ENCODE measurements at places on chromosomes 7 and 10.

- DNase-seq = no peak
Observed at GRCh38 chr10:43120929-43121314, 17.3 kb upstream of the CSGALNACT2 start.

DNA sequence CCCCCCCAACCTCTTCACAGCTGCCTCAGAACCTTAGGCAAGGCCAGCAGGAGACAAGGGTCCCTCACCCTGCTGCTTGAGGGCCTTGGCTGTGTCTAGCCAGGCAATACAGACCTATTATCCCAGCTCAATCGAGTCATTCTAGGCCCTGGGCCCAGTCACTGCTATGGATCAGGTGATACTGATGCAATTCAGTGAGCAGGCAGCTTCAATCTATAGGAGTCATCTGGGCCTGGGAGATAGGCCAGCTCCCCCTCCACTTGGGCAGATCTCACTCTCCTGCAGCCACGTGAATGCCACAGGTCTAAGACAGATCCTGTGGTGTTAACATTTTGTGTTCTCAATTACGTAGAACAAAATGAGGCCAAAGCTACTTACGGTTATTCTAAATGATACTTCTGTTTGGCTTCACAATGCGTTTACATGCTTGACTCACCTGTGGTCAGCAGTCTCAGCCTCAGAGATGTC is 68.0 kb upstream of the LRRC4 start:
- DNase-seq = no peak

GRCh38 chr7:127252778-127253280 is at the start of gene GRM8:
Gene GRM8, minus strand, starts transcription at chr7:127252941.
- peak; percentile 64 for DNase-seq

GRCh38 chr7:6158424-6159096 is 113.9 kb downstream of the CYTH3 start:
- no peak for DNase-seq

DNA sequence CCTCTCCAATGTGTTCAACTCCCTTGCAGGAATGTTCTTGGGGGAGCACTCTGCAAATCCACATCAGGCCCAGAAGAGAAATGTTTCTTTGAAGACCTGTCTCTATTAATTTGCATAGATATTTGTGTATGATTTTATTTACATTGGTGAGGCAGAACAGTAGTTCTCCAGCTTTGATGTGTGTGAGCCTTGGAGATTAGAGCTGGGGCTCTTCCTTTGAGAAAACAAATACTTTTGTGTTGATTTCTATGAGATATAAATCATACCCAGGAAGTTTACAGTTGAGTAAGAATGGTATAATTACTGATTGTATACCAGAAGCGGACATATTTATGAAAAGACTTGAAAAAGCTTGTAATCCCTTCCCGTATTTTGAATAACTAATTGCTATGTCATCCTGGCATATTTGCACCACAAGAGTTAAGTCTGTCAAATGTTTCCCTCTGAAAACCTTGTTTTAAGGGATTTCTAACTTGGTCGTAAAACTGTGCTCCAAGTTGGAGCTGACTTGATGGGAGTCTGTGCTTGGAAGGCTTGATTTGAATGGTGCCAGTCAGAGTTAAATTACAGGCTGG is 468.5 kb downstream of the LRMDA start:
- DNase-seq = no peak

DNA sequence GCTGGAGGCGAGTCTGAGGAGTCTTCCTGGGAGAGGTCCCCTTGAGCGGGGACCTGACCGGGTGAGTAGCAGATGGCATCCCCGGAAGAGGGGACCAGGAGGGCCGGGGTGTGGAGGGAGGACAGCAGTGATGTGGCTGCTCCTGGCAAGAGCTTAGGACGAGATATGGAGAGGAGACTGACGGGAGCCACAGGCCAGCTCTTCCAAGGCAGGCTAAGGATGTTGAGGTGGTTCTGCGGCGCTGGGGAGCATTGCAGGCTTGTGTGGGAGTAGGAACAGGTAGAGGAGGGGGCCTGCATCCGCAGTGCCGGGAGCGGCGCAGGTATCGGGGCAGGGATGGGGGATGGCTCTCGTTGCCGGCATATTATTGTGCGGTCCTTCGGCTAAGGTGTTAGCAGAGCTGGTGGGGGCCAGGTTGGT is 76.7 kb upstream of the ANLN start:
- no peak for DNase-seq

DNA sequence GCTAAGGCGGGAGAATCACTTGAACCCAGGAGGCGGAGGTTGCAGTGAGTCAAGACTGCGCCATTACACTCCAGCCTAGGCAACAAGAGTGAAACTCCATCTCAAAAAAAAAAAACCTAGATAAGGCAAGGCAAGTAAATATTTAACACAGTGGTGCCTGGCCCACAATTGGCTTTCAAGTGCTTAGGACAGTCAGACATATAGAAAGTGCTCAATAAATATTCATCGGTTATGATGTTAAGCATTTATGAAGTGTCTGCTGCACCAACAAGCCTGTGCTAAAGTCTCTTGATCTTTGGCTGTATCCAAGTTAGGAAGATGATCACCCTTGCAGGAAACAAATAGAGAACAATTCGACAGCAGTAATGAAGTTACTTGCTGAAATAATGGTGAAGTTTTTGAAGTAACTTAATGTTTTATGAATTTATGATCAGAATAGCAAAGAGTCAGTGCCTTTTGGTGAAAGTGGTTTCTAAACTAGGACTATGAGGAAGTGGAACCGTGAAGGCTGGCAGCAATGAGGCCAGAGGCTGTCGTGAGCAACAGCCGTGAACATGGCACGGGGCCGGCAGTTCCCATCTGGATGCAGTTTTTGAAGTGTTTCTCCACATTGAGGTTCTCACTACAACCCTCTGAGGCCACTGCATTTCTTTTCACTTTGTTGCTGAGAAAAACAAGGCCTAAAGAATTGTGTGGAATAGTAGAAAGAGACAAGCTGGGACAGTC is 48.1 kb upstream of the GATA3 start:
- no peak for DNase-seq

DNA sequence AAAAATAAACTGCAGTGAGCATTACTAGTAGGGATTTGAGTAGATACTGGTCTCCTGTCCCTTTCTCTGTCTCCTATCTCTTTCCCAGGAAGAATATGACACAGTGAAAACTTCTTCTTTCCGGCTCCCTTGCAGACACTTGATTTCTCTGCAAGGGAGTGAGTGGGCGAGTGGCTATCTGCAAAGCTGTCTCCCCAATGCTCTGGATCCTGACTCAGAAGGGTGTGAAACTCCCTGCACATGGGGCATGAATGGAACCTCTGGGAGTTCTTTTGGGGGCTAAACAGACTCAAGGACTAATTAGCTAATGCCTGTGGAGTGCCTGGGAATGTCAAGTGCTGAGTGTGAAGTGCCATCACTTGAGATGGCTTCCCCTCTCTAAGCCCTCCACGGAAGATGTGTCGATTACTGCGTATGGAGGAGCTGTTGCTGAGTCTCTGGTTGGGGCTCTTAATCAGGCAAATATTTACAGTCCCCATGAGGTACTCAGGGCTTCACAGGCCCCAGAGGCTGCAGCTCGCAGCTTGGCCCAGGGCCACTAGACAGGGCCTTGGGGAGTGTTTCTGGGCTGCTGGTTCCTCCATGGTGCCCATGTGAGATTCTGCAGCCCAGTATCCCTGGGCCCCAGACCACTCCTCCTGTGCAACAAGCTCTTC is 139.8 kb downstream of the RPS24 start:
- no peak for DNase-seq

DNA sequence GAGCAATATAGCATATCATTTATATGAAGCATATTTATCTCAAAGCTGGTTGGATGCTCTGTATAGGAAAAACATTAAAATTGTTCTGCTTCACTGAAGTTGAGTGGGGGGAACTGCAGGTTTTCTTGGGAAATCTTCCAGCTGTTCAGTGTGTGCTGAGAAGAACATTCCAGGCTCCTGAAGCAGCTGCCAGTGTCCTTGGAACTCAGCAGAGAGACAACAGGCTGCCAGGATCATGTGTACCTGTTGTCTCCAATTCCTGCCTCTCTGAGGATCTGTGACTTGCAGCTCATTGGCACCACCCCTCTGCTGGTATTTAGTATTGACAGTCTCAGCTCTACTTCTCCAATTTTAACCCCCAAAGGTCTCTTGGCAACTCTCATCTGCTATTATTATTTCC is 42.3 kb upstream of the PRKG1 start:
- DNase-seq = no peak

- no peak for DNase-seq
Observed at GRCh38 chr7:42548816-42549611, 312.0 kb upstream of the GLI3 start.

DNA sequence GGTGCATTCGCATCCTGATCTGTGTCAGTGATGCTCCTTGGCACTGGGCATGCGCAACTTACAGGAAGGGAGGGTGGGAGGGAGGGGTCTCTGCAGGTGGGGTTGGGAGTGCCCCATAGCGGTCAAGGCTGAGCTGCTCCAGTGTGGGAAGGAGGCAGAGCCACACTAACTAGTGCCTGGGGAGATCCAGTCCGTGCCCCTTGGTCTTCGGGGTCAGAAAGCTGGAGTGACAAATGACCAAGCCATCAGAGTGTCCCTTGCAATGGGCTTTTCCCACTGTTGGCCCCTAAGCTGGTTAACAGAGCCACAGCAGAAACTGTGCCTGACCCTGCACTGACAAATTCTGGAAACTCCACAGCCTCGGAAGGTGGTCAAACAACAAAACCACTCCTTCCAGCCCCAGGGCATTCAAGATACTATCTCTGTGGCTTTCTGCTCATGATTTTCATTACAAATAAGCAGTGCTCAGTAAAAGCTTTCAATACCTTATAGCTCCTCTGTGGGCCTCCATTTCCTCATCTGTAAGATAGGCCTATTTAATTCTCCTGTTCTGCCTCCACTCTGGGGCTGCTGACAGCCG is 138.1 kb upstream of the UNC5B start:
- DNase-seq = no peak

DNA sequence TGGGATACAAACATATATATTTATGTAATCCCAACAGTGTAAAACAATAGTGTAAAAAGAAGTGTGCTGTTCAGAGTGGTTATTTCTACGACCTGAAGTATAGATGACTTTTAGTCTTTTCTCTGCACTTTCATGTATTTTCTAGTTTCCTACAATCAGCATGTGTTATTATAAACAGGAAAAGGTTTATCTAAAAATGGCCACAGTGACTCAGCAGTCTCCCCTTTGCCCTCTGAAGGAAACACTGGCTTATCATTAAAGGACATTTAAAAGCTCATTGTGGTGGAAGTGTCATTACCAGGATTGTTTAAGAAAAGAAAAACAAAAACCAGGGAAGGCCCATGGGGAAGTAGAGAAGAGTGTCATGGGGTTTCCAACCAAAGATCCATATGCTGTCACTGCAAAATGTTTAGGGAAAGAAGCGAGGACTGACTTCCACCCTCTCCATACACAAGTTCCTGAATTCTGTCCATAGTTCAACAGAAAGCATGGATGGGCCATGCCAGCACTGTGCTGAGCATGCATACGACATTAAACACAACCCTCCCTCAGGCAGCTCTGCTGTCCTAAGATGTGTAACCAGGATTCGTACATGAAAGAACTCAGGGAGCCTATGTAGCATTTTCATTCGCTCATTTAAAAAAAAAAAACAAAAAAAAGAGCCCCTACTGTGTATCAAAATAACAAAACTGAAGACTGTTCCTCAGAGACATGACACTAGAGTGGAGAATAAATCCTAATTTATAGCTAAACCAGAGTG is 10.2 kb downstream of the CYREN start:
- no peak for DNase-seq

- DNase-seq = peak; percentile 15
Observed at GRCh38 chr7:90596671-90597562, 796 bp downstream of the CDK14 start.

DNA sequence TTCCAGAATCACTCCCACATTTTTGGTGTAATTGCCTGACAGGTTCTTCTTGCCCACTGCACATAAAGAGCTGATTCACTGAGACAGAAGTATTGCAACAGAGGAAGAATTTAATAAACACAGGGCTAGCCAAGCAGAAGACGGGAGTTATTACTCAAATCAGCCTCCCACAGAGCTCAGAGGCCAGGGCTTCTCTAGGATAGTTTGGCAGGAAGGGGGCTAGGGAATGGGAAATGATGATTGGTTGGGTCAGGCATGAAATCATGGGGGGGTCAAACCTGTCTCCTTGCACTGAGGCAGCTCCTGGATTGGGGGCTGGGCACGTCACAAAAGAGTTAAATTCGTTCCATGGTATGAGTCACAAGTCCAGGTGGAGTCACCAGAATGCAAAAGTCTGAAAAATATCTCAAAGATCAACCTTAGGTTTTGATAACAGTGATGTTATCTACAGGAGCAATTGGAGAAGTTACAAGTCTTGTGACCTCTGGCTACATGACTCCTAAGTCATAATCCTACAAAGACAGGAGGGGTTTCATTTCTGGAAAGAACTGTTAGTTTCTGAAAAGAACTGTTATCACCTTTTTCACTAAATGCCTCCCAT is 30.2 kb upstream of the ERCC6 start:
- DNase-seq = no peak

DNA sequence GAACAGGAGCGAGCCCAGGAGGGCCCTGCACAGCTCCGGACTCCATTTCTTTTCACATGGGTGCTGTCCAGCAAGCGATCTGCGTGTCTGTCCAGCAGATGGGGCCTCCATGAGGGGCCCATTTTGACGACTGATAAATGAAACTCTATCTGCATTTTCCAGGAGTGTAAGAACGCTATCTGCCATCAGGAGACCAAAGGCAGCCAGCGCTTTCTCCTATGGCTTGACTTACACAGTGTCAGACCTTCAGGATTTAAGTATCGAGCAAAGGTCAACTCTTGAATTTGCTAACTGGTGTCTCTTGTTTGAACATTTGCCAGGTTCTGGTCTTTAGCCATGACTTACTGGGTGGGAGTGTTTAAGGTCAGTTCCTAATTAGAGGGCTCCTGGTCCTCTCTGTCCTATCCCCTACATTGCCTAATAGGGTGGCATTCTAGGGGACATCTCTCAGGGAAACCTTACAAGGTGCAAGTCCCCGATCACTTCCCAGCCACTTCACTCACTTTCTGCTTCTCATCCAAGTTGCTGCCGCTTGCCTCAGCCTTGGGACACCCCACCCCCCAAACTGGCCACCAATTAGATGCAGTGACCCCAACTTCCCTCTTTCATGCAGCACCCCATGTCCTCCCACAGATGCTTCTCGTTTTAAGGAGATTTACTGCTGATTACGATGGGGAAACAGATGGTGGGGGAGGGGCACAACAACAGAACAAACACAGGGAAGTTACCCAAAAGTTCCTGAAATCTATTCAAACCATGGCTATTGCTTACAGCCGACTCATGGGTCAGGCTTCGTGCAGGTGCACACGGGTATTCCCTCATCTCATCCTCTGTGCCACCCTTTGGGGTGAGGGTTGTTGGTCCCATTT is 20.0 kb downstream of the VSIR start:
- no peak for DNase-seq

DNA sequence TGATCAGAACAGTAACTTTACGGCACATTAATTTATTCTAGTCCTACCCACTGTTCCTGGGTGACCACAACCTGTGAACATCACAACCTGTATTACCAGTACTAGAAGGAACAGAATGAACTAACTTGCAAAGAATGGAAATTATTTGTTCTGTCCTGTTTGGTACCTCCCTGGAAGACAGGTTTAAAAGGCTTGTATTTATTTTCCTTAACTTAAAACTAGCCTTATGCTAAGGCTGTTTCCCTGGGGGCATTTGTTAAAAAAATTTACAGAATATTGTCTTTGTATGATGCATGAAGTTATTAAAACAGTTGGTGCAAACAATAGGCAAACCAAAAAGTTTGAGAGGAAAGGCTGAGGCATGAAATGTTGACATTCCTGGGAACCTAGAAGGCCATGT is 132.7 kb downstream of the DNAJC1 start:
- no peak for DNase-seq

- DNase-seq = no peak
Observed at GRCh38 chr7:957418-958220, 3.1 kb upstream of the ADAP1 start.

- no peak for DNase-seq
Observed at GRCh38 chr7:134747326-134747725, 32.1 kb upstream of the CALD1 start.

Data from SHP77 treated with DMSO at 0.1 percent for 48 hours (cell line).